Amniotic stem cell (primary cell): ENCODE measurements at places on chromosomes 2 and 18.

DNA sequence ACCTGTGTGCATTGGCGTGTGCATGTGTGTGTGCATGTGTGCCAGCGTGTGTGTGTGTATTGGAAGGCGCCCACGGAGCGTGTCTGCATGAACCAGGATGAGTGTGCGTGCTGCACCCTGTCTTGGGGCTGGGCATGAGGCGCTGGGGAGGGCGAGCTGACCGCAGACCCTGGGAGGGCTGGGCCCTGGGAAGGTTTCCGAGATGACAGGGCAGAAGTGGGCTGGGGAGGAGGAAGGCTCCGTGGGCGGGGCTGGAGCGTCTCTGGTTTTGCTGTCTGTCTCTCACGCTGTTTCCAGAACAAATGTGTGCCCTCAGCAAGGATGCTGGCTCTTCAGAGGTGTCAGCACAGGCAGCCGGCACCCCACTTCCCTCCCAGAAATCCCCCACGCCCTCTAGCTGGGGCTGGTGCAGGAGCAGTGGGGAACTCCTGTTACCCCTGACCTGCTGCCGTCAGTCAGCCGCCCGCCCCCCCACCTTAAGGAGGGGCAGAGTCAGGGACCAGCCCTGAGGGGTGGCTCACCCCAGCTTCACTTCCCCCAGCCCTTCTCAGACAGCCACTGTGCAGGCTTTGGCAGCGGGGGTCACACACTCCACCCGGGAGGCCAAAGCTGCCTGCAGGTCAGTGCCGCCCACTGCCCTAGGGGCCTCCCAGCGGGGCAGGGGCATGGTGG lies at the start of gene GPR35:
TSS of gene GPR35 (plus strand) at position 531 of the 672 bp plus-strand sequence. CDS start 4,473 bp downstream, outside the sequence.
- DNase-seq = peak; percentile 9

DNA sequence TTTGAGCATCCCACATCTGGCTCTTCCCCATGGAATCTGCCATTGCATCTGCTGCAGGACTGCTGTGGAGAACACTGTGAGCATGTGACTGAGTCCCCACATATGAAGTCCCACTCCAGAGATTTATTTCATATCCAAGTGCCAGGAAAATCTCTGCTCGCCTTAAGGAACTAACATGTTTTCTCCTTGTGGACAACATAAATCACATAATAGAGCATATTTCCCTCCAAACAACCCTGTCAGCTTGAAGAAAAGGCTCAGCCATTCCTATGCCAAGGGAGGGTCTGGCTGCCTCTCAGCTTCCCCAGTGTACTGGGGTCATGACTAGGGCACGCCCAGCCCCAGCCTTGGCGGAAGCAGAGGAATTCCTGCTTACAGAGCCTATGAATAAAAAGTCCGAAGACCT lies 193.7 kb downstream of the DNER start:
- DNase-seq = no peak

- no peak for DNase-seq
These were observed 114.4 kb upstream of the DTNA start for GRCh38 chr18:34595690-34596089.

DNA sequence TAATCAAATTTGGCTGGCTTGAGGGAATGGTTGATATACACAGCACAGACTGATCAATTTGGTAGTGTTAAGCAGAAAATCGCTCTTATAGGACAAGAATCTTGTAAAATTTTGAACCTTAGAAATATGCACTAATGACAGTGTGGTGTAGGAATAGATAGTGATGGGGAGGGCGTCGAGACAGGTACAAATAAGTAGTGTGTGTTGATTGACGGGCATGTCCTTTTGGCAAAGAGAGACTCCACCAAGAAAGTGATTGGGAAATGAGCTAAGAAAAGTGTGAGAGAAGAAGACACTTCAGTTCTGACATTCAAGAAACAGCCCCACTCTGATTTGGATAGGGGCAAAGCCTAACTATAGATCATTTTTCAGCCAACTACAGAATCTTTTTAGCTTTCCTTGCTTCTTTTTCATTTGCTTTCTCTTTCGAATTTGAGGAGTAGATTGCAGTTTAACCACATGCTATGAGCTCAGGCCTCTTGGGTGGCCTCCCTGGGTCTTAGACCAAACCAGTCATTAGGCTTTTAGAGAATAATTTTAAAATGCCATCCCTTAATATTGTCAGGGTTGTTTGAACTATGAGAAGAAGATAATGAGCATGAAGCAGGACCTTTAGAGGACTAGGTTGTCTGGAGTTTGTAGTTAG lies 127.1 kb downstream of the CERS6 start:
- DNase-seq = no peak

DNA sequence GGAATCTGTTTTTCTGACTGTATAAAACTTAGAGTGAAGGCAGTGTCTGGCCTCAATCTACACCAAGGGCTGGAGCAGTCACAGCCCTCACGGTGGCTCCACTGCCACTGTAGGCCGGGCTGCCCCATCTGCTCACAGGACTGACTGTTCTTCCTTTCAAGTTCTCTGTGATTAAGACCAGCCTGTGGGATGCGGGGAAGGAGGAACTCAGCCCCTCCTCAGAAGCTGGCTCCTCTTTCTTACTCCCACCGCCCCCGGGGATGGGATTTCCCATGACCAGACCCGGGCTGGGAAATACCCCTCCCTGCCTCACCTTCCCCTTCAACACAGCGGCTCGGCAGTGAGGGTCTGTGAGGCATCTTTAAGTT lies 106.0 kb downstream of the COPS8 start:
- no peak for DNase-seq

- no peak for DNase-seq
These were observed 54.5 kb upstream of the BIN1 start for GRCh38 chr2:127161176-127162136.

DNA sequence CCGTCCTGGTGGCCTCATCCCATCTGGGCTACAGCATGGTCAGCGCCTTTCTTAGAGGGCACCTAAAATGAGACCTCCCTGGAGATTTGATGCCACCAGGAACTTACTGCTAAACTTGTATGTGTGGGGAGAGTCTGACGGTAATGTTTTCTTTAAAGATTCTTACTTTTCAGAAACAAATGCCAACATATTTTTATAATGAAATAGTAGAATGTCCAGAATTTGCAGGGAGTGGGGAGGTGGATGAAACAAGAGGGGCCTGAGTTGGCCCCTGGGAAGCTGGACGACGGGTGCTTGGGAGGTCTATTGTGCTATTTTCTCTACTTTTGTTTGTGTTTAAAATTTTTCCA lies 118.8 kb upstream of the CTDP1 start:
- no peak for DNase-seq

DNA sequence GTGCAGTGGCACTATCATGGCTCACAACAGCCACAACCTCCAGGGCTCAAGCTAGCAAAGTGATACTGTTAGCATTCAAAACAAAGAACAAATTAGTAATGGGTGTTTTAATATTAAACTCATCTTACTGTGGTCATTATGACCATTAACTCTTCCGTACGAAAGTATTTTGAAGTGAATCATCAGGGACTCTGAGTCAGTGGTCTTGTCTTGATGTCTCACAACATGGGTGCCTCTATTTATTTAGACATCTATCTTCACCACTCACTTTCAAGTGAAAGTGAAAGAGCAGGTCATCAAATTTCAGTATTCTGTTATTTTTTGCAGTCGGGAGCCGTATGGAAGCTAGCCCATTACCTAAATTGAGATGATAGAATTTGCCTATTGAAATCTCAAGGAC lies 1118.2 kb downstream of the DPP10 start:
- no peak for DNase-seq

DNA sequence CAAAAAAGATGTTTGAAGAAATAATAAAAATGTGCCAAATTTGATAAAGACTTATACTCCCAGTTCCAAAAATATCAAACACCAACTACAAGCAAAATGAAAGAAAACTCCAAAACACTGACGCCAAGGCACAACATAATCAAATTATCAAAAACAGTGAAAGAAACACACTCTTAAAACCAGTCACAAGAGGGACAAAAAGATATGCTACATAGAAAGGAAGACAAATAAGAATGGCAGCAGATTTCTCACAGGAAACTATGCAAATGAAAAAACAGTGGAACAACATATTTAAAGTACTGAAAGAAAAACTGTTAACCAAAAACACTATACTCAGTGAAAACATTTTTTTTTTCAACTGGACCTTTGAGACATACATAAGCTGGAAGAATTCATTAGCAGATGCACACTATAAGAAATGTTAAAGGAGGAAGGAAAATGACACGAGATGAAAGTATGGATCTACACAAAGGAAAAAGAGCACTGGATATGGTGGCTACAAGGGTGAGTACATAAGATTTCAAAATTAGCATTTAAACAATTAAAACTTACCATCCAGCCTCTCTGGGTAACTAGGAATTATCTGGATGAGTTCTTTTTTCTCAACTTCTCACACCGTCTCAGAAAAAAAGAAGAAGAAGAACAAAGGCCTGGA lies 94.0 kb upstream of the ACVR1C start:
- no peak for DNase-seq

DNA sequence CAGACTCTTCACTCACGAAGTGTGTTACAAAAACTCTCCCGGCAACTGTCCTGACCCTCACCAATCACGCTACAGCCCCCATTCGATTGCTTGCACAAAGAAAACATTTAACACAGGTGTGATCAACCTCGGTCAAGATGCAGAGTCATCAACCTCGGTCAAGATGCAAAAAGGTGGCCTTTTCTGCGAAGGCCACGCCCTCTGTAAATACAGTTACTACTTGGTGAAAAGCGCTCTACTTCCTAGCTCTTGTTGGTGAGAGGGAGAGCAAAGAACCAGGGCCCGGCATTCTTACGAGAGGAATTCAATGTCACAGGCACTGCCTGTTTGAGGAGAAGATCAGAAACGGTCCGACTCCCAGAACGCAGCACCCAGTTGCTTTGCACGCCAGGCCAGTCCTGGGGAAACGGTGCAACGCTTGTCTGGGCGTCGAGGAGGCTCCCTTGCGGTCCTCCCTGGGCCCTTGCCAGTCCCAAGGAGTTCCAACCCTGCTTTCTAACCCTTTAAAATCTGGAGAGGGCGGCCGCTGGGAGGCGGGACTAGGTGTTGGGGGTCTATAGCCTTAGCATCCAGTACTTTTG lies 1.9 kb downstream of the PIEZO2 start:
- DNase-seq = no peak

DNA sequence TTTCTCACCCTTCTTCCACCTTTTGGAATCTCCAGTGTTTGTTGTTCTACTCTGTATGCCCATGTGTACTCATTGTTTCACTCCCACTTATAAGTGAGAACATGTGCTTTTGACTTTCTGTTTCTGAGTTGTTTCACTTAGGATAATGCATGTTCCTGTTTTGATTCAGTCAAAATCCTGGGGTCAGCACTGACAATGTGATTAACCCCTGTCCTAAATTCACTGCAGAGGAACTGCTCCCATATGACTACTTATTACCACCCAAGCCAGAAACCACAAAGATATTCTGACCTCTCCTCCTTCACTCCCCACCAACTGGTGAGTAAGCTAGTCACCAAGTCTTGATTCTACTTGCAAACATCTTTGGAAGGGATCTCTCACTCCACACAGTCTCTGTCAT lies 251.4 kb upstream of the TCF4 start:
- DNase-seq = no peak

DNA sequence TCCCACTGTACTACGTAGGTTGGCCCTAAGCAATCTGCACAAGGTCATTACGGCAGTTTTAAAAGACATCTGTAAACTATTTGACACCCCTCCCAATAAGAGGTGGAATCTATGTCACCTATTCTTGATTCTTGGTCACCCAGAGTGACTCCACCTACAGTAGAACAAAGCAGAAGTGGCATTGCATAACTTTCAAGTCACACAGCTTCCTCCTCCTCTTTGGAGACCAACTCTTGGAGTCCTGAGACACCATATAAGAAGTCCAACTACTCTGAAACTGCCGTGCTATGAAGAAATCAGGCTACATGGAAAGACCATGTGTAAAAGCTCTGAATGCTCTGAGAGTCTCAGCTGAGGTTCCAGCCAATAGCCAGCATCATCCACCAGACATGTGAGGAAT lies 253.5 kb upstream of the CDH20 start:
- no peak for DNase-seq

DNA sequence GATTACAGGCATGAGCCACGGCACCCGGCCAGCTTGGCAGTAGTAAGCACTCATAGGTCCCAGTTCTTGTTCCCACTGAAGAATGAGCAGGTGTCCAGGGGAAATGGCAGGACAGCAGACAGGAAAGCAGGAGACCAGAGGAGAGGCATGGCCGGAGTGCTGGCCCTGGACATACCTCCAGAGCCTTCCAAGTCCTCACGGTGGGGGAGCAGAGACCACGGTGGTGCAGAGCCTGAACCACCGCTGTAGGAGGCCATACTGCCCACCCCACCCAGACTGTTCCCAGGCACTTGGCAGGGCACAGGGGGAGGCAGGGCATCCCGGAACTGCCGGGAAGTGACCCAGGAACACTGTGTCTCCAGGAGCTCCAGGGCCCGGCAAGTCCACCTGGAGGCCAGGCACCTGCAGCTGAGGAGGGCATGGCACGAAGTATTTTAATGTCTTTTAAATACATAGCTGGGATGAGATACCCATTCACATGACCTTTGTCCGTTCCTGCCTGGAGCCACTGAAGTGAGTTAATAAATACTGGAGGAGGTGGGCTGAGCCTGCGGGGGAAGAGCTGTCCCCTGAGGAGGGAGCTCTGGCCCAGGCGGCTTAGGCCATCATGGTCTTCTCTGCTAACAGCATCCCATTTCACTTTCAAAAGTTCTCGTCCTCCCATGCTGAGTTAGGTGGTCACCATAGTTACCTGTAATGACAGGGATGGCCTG lies 49.7 kb upstream of the TFCP2L1 start:
- DNase-seq = no peak

GRCh38 chr2:44244135-44244871 lies 31.0 kb upstream of the SLC3A1 start:
- peak; percentile 66 for DNase-seq

- no peak for DNase-seq
These were observed 132.9 kb upstream of the SH3BP4 start for GRCh38 chr2:234818937-234819336.

- no peak for DNase-seq
These were observed 228.1 kb upstream of the TRIB2 start for GRCh38 chr2:12488352-12489318.

DNA sequence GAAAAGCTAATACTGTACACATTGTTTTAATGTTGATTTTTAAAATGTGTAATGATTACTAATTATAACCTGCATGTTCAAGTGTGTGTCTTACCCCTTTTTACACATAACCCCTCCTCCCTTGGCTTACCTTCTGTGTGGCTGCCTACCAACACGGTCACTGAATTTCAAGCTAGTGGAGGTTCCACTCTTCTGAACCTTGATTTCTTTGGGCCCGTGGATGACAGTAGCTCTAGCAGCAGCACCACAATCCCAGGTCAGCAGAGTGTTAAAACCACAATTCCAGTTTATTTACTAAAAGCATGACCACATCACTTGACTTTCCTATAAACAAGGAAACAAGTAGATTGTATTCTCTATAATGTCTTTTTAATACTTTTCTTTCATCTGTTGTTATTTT lies 56.9 kb downstream of the AFTPH start:
- DNase-seq = no peak

GRCh38 chr2:126804347-126804746 lies 94.3 kb upstream of the TEX51 start:
- DNase-seq = no peak
